NCI-H1048 (cell line): ENCODE measurements at places on chromosomes 11 and 22.

DNA sequence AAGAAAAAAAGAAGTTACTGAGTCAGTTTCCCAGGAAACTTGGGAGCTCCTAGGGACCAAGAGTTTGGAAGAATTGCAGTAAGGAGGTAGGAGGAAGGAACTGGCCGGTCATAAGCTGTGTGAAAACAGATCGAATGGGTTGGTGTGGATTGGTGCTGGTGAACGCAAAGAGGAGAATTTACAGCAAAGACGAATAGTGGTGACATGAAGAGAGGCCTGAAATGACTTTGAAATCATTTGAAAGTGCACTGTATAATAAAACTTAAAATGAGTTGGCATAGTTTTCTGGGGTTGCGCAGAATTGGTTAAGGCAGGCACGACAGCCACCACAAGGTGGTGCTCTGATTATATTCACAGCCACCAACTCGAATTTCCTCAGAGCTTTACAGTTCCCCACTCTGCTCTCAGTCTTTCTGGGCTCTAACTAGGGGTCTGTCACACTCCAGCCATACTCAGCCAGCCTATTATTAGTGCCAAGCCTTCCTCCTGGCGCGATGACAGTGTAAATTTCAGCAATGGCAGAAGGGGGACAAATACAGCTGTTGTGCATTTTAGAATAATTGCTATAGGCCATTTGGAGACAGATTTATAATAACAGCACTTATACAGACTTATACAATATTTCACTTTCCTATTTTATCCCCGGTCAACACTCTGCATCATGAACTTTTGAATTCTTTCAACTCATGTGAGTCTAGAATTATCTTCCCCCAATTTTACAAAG, 8.3 kb upstream of the HTR3B start:
- no peak for DNase-seq

DNA sequence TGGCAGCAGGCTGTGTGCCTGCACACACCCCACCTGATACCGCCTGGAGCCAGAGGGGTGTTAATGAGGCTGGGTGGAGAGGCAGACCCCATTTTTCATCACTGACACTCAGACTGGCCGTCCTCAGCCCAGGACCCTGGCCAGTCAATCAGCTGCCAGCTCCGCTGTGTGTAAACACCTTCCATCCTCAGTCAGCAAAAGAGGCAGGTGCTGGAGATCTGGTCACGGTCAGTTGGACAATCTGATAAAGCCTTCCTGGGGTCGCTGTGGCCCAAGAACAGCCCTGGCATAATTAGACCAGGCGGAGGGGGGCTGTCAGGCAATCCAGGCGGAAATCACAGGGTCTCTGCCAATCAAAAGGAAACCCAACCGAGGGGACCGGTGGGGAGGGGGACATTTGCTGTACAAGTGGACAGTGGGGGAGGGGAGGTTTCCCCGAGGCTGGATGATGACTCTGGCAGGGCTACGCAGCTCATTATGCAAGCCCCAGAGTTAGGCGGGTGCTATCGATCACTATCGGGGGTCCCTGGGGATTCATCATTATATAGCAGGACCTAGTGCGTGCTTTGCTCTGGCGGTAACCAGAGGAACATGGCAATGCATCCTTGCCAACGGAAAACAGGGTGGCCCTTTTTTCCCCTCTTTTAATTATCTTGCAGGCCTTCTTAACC, 72.9 kb downstream of the ABTB2 start:
- DNase-seq = no peak

GRCh38 chr11:17294033-17294432, 17.5 kb downstream of the NUCB2 start:
- DNase-seq = no peak

DNA sequence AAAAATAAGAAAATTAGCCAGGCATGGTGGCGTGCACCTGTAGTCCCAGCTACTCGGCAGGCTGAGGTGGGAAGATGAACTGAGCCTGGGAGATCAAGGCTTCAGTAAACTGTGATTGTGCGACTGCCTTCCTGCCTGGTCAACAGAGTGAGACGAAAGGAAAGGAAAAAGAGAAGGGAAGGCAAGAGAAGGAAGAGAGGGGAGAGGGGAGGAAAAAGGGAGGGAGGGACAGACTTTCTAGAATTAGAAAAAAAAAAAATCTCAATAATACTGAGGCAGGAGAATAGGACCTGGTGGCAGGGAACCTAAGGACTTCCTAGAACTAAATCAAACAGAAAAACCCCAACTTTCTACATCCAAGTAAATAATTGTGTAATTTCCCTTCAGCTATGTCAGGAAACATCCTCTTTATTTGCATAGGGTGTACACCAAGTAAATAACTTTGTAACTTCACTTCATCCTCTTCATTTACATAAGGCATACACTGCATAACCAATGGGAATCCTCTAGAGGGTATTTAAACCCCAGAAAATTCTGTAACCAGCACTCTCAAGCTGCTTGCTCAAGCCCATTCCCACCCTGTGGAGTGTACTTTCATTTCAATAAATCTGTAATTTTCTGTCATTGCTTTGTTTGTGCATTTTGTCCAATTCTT, 8.7 kb downstream of the SBF2 start:
- no peak for DNase-seq

DNA sequence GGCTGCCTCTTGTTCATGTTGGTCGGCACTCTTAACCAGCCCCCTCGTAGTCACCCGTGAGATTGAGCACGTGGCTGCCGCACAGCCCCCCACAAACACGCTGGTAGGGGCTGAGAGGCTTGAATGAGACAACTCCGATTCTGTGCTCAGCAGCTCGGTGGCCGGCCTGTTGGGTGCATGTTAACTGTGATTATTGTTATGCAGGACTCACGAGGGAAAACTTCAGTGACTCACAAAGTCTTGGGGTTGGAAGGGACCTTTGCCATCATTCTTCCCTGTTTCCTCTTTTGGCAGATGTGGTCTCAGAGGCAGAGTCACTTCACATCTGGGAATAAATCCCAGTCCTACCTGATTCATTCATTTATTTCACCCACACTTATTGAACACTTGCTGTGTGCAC, 75.2 kb downstream of the ADAMTS15 start:
- DNase-seq = no peak

DNA sequence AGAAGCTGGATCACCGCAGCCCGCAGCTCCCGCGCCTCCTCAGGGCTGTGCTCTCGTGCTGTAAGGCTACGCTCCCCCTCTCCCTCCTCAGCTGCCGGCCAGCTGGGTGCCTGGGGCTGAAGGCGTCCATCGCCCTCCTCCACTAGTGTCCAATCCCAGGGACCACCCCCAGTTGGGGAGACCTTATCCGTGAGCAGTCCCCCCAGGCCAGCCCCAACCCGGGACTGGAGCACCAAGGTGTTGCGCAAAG, 1.2 kb downstream of the AP5B1 start:
- DNase-seq = no peak

- no peak for DNase-seq
Observed at GRCh38 chr11:126864934-126865333, 135.6 kb downstream of the KIRREL3 start.

DNA sequence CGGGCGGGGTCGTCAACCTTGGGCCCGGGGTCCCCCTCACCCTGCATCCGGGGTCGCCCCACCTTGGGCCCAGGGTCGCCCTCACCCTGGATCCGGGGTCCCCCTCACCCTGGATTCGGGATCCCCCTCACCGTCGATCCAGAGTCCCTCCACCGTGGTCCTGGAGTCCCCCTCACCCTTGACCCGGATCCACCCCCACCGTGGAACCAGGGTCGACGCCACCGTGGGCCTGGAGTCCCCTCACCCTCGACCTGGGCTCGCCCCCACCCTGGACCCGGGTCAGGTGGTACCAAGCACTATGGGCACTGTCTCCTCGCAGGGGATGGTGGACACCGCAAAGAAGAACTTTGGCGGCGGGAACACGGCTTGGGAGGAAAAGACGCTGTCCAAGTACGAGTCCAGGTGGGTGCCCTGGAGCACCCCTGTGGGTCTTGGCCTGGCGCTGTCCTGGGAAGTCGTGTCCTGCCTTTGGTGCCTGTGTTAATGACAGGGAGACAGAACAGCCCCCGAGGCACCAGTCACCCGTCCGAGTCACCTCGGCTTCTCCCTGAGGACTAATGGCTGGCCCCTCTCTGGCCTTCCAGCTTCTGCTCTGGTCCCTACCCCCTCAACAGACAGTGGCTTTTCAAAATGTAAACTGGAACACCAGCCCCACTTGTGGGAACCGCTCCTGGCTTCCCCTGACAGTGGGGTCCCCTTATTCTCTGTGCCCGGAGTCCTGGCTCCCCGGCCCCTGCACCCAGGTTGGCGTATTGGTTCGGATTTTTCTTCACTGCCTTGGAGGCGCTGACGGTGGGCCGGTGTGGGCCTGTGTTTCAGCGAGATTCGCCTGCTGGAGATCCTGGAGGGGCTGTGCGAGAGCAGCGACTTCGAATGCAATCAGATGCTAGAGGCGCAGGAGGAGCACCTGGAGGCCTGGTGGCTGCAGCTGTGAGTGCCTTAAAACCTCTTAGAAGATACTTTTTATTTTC, 762 bp downstream of the CRELD2 start:
- DNase-seq = no peak

DNA sequence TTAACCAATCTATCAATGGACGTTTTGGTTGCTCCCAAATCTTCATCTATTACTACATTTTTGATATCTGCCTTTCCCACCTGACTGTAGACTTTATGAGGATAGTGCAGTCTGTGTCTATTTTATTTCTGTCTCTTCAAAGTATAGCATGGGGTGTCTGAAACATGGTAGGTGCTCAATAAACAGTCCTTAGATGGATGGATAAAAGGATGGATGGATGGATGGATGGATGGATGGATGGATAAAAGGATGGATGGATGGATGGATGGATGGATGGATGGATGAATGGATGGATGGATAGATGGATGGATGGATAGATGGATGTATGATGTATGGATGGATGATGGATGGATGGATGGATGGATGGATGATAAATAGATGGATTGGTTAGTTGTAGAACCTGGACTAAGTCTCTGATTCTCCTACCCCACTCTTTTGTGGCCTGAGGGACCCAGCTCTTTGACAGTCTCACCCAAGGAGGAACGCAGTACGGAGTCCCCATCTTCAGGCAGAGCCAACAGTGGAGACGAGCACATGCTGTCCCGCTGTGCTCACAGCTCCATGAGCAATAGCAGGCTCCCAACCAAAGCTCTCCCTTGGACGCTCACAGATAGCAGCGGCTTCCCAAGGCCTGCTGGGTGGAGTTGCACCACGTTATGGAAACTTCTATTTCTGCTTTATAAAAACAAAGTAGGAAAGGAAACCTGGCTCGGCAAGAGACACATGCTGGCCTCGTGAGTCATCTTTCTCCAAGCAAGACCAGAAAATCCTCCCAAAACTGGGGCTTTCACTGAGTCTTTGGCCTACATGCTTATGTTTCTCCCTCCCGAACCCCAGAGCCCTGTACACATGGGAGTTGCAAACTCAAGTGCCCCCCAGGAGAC, 448.0 kb downstream of the MIAT start:
- DNase-seq = no peak

GRCh38 chr11:90911192-90911591, 688.3 kb upstream of the CHORDC1 start:
- no peak for DNase-seq

DNA sequence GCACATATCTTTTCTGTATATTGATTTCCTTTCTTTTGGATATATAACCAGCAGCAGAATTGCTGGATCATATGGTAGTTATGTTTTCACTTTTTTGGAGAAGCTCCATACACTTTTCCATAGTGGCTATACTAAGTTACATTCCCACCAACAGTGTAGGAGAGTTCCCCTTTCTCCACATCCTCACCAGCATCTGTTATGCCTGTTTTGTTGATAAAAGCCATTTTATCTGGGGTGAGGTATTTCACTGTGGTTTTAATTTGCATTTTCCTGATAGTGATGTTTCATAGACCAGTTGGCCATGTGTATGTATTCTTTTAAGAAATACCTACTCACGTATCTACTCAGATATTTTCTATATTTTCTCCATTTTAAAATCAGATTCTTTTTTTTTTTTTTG, 419.3 kb upstream of the FAT3 start:
- DNase-seq = no peak

DNA sequence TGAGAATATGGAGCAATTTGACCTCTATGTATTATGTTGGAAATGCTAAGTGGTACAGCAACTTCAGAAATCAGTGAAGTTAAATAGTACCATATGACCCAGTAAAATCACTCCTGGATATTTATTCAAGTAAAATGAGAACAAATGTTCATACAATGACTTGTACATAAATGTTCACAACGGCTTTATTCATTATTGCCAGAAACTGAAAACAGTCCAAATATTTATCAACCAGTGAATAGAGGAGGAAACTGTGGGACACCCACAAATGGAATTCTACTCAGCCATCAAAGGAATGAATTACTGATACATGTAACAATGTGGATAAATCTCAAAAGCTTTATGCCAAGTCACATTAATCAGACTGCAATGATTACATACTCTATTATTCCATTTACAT, 416.3 kb downstream of the AASDHPPT start:
- no peak for DNase-seq

DNA sequence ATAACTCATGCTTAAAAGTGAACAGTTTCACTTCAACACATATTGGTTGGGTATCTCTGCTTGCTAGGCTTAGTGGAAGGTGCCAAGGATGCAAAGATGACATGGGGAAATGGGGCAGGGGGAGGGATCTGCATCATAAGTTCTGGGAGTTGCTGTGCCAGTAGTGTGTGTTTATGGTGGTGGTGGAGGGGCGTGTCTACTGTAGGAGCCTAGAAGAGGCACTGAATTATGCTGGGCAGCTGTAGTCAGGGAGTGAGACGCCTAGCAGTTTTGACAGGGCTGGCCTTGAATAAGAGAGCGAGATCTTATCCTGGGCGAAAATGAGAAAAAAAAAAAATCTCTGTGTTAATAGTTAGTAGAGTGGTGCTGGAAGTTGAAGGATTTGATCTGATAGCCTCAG, 3.0 kb downstream of the ELMOD1 start:
- DNase-seq = no peak

- DNase-seq = no peak
Observed at GRCh38 chr11:95821640-95822039, 31.3 kb downstream of the CEP57 start.

DNA sequence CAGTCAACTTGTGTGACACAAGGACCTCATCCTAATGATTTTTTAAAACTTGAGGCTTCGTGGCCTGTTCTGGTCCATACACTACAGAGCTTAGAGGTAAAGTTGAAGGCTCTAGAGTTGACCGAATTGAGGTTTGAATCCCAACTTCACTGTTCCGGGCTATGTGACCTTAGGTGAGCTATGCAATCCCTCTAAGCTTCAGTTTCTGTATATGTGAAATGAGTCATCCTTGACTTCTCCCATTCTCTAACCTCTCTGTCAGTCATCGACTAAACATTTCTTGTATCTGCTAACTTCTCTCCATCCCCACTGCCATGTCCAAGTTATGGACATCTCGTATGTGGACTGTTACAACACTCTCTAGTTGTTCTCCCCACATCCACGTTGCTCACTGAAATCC, 178.2 kb upstream of the TMEM45B start:
- no peak for DNase-seq

DNA sequence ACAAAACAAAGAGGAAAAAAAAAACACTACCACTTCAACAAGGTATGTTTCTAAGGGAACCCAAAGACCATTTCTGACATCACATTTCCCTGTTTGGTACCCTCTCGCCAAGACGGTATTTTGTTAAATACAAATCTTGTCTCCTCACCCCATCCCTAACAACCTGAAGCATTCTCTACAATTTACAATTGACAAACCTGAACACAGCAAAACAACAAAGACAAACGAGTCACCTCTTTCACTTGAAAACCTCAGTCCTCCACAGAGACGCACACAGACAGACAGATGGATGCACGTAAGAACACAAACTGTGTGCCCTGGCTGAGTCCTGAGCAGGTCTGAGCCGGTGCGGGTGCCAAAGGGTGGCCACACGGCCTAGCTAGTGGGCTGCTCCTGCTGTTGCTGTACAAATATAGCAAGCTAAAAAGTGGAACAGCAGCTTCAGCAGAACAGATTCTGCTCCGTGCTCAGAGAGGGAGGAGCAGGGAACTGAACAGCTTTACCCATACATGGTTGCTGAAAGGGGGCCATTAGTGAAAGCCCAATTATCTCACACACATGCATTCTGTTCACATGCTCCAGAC, 28.5 kb downstream of the CELF1 start:
- DNase-seq = no peak
